ENCODE measurements at places on chromosomes 11 and 22.

DNA sequence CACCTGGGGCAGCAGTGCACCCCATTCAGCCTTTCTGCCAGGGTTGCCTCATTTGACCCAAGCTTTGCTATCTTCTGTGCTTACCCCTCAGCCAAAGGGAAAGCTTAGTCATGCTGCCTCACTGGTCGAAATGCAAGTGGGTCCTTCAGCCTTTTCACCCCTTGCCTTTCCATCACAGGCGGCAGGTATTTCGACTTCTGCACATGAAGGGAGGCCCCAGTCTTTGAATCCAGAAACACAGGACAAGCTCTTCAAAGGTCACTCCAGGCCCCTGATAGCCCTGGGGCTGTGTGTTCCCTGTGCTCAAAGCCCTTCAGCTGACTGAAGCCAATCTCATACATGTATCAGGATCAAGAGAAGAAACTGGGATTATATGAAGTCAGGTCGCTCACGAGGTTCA is 129.7 kb downstream of the SNX19 start:
- no peak for DNase-seq

DNA sequence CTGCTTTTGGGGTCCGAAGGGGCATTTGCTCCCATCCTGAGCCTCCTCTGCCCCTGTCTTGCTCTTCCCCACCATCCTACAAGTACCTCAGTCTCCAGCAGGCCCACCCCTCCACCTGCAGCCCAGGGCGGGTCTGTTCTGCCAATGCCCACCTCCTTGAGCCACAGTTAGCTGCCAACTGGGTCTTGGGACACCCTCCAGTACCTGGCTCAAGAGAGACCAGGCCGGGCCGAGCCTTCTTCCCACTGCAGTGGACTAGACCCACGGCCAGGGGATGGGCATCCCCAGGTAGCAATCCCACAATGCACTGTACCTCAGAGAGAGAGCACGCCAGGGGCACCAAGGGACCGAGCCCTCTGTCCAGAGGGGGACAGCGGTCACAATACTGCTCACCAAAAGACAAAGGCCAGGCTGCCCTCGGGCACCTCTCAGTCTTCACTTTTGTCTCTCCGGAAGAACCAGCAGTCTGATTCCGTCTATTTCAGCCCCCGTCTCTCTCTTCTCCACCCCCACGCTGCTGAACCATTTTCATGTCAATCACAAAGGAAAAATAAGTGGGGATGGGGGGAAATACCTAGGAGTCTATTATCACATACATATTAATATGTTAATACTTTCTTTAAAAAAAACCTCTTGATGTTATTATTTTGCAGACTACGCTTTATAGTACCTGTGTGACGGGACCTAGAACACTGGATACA is 51.7 kb downstream of the SYT13 start:
- DNase-seq: no peak

- DNase-seq: peak; percentile 29
Measured at GRCh38 chr11:74397501-74398243, 561 bp downstream of the PGM2L1 start.

GRCh38 chr22:40578171-40578570 is 58.3 kb downstream of the MRTFA start:
- no peak for DNase-seq

DNA sequence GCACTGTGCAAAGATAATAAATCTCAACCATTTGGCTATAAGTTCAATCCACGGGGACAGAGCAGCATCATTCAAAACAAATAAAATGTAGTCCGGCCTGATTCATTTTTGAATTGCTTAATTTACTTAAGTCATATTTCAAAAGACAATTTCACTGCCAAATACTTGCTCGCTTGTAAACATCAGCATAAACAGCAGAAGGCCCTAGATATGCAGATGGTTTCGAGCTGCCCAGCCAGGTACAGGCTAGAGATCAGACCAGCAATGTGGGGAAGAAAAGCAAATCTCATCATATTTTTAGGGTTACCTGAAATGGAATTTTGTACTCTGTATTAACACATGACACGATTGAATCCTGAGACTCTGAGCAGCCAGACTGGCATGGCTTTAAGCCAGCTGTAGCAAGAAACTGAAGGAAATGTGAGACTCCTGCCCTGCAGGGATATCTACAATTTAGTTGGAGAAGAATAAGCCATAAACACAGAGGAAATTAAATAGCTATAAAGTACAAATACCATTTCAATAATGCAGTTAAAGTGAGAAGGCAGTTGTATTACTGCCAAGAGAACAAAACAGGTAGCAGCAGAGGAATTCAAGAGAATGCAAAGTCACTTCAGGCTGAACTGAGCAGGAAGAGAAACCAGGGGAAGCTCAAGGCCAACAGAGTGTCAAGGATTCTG is 440.3 kb downstream of the ETS1 start:
- DNase-seq: no peak

DNA sequence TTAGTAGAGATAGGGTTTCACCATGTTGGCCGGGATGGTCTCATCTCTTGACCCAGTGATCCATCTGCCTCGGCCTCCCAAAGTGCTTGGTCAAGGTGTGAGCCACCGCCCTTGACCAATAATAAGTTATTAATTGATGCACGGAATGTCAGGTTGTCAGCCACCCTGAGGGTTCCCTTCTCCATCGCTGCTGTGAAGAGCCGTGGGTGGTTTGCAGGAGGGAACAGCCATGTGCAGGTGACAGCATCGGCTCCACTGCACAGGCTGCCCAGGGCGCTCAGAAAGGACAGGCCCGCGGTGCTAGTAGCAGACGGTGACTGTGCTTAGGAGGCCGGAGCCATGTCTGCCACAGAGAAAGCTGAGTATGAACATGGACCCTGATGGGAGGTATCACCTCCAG is 814.0 kb downstream of the BRD1 start:
- no peak for DNase-seq

DNA sequence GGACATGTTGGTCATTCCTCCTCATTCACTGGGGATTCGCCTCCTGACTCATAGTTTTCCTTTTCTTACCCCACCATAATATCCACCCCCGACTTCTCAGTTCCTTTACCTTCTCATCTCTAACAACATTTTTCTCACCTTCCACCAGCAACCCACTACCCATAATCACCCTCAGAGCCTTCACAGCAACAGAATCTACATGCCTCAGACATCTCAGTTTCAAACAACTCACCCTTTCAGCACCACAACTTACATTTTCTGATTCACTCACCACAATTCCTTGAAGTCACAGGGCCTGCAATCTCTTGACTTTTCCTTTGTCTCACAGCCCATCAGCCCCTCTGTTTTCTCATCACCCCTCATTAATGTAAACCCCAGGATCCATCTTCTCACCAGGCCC is 2.3 kb upstream of the MTNR1B start:
- no peak for DNase-seq

- no peak for DNase-seq
Measured at GRCh38 chr11:12882670-12883069, 126.4 kb upstream of the RASSF10 start.

DNA sequence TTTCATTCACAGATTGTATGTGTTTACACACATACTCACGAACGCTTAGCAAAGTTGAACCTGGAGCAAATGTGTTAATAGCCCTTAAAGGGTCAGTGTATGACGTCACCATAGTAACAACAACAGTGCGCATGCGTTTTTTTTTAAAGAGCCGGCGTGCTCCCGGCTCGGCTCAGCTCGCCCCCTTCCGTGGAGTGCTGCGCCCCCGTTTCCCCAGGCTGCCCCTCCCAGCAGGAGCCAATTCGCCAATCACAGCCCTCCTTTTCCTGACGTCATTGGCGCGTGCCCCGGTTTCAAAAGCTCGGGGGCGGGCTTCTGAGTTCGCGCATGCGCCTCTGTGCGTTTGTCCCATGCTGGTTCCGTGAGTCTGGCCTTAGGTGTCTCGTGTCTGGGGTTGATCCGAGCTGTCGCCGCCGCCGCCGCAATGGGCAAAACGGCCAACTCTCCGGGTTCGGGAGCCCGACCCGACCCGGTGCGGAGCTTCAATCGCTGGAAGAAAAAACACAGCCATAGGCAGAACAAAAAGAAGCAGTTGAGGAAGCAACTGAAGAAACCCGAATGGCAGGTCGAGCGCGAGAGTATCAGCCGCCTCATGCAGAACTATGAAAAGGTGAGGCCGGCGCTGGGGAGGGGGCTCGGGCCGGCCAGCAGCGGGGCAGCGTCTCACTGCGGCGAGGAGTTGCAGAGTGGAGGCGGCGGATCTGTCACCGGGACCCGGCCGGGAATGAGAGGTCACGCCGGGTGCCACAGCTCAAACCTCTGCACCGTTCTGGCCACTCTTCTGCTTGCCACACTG is at the start of gene DDX10:
TSS of gene DDX10 (plus strand) at position 340 of the 796 bp plus-strand sequence. CDS start at position 425, 85 bp downstream.
- DNase-seq: peak; percentile 98

- no peak for DNase-seq
Measured at GRCh38 chr22:24772493-24773220, 1.9 kb downstream of the PIWIL3 start.

- DNase-seq: no peak
Measured at GRCh38 chr11:13333456-13333957, 55.9 kb downstream of the BMAL1 start.

DNA sequence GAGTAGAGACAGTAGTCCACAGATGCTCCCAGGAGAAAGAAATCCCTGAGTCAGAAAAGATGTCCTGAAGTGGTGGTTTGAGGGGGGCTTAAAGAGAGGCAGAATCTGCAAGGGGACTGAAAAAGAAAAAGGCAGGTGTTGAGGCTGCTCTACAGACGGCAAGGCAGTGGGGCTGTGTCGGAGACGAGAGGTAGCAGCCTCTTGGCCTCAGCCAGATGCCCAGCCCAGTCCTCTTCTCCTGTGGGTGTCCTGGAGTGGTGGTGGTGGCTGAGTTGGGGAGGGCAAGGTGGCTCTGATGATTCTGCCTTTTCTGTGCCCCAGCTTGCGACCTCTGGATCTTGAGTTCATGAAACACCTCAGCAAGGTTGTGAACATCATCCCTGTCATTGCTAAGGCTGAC is 9.3 kb upstream of the WBP2NL start:
- DNase-seq: no peak

DNA sequence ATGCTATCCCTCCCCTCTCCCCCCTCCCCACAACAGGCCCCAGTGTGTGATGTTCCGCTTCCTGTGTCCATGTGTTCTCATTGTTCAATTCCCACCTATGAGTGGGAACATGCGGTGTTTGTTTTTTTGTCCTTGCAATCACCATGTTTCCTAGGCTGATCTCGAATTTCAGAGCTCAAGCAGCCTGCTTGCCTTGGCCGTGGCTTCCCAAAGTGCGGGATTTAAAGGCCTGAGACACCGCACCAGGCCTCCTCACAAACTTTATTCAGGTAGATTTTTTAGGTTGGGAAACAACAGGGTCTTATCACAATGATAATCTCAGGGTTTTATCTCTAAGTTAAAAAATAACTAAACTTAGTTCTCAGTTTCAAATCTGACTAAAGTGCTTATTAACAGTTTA is 125.4 kb downstream of the LUZP2 start:
- no peak for DNase-seq

DNA sequence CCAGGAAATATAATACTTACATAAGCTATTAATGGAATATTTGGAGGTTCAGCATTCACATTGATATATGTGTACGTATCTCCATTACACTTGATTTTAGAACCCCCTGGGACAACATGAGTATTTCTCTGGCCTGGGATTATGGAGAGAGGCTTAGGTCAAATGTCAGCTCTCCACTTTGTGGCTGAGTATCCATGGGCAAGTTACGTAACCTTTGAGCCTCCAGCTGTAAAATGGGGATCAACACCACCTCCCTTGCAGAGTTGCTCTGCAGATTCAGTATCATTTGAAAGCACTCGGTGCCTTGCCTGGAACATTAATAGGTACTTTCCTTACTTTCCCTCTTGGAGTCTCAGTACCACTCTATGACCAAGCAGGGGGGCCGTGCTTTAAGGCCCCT is 33.2 kb downstream of the C22orf31 start:
- DNase-seq: no peak

GRCh38 chr22:39308614-39309363 is 10.6 kb downstream of the RPL3 start:
- no peak for DNase-seq

DNA sequence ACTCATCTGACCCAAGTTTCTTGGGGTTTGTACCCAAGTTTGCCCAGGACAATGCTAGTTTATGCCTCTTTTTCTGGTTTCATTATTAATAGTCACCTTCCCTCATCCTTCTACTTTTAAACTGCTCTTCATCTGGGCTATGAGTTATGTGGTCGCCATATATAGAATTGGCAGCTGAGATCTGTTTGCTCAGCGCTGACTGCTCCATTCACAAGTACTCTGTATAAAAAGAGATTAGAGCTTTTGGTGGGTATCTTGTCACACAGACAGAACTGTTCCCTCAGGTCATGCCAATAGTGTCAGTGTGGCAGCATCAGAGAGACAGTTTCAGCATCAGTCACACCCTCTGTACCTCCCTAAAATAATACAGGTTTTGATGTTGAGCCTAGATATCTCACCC is 326.0 kb downstream of the RAB38 start:
- DNase-seq: no peak

DNA sequence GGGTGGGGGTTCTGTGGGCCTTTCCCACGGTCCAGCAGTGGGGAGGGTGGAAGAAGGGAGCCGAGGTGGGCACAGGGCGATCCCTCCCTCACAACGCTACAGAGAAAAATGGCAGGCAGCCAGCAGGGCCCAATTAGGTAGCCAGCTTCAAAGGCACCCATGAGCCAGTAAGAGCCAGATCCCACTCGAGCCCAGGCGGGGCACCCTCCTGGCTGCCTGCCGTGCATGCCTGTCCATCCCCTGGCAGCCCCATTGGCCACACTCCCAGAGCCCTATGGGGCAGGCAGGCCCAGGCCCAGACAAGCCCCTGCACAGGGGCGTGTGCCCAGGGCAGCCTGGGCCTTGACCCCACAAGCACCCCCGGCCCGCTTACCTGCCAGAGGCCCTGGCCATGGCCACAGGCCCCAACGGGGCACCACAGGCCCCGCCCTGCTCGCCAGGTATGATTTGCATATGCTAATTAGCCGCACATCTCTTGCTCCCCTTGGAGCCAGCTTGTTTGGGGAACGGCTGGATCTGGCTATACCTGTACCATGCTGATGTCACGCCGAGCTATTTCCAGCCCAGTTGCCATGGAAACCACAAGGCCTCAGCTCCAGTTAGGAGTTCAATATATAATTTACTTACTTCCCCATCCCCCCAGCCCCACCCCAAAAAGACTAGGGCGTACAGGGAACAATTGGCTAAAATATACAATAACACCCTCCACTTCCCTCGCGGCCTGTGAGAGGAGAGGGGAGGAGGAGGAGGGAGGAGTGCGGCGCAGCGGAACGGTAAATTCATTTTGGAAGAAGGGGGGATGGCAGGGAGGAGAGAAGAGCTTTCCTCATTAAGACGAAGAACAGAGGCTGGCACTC is 47.5 kb upstream of the TCF20 start:
- no peak for DNase-seq

All from effector CD4-positive, alpha-beta T cell (primary cell).